ENCODE measurements at places on chromosomes 3 and 15. TPM values are rescaled to one million over a fixed set of nuclear protein-coding genes. Genes with fewer than 3 reads are reported as not detected.

GRCh38 chr15:72105111-72105510 is 12.8 kb downstream of the MYO9A start:
- H3K4me1 ChIP-seq, result no peaks in the 10 kb centered on the region
- H3K27ac ChIP-seq, result no peak overlapping the region
- no peak for DNase-seq

Gene STXBP5L
- total RNA-seq, result 0.29 TPM

- H3K36me3 ChIP-seq, result no peaks in the 10 kb centered on the region
- H3K4me3 ChIP-seq, result no peak overlapping the region
- no peaks in the 10 kb centered on the region for H3K27me3 ChIP-seq
- no peaks in the 10 kb centered on the region for H3K4me1 ChIP-seq
- no peak for DNase-seq
These were observed 28.3 kb downstream of the IMPG2 start for GRCh38 chr3:101292027-101292426.

DNA sequence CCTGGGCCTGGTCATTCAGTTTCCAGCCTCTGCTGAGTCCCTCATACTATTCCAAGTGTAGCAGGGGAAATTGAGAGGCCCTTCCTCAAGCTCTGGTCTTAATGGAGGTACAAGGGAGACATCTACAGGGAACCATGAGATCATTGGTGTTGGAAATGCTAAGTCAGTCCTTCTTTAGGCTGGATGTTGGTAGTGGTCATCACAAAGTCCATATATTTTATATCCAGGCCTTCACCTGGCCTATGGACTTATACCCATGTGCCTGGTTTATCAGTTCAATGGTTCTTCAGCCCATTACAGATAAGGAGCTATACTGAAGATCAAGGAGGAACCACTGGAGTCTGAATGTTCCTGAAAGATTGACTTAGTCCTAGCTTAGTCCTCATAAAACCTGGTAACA is 135.0 kb downstream of the STAG1 start:
- H3K4me1 ChIP-seq, result no peaks in the 10 kb centered on the region
- H3K4me3 ChIP-seq, result no peak overlapping the region
- DNase-seq, result no peak
- no peaks in the 10 kb centered on the region for H3K27me3 ChIP-seq

DNA sequence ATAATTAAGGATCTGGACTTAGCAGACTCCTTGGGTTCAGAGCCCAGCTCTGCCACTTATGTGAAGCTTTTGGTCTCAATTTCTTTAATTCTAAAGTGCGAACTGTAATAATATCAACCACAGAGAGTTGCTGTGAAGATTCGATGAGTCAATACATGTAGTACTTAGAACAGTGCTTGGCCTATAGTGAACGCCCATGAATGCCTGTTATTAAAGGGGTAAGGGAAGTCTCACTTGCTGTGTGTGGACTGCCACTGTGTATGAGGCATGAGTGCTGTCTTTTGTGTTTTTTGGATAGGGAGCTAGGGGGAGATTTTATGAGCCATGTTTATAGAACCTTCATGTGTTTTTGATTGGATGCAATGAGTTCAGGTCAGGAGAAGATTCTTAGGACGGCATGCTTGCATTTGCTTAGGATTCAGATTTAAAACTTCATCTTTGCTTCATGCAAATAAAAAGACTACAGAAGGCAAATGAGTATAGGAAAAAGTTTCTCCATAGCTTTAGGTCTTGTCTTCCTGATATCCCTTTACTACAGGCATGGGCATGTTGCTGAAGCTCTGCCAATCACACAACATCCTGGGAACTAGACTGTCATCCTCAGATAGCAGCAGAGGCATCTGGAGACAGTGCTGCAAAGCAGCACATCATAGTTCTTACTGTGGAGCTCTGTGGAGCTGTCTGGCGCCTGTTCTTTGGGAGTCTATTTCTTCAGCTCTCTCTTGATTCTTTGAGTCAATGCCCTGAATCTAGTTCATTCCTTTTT is 50.0 kb downstream of the PLS1 start:
- no peaks in the 10 kb centered on the region for H3K36me3 ChIP-seq
- H3K27ac ChIP-seq, result no peak overlapping the region
- no peak overlapping the region for H3K4me3 ChIP-seq
- DNase-seq, result no peak

Gene TMEM45A
- 19.7 TPM for total RNA-seq

Gene UCN2
- total RNA-seq, result 0.44 TPM

DNA sequence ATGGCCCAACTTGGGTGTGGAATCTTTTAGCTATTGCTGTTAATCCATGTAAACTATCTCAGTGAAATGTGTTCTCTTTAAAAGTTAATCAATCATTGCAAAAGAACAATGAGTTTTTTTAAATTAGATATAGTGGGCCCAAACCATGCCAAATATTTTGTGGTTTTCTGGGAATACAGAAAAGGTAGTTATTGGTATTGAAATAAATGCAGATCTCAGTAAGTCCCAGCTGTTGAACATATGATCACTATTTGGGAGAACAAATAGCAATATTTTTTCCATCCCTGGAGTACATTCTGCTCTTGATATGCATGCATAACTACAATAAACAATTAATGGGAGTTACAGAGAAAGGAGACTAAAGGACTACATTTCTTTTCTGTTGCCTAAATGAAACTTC is 36.0 kb upstream of the LEKR1 start:
- H3K4me3 ChIP-seq, result no peak overlapping the region
- DNase-seq, result no peak
- no peaks in the 10 kb centered on the region for H3K27me3 ChIP-seq
- no peak overlapping the region for H3K27ac ChIP-seq

DNA sequence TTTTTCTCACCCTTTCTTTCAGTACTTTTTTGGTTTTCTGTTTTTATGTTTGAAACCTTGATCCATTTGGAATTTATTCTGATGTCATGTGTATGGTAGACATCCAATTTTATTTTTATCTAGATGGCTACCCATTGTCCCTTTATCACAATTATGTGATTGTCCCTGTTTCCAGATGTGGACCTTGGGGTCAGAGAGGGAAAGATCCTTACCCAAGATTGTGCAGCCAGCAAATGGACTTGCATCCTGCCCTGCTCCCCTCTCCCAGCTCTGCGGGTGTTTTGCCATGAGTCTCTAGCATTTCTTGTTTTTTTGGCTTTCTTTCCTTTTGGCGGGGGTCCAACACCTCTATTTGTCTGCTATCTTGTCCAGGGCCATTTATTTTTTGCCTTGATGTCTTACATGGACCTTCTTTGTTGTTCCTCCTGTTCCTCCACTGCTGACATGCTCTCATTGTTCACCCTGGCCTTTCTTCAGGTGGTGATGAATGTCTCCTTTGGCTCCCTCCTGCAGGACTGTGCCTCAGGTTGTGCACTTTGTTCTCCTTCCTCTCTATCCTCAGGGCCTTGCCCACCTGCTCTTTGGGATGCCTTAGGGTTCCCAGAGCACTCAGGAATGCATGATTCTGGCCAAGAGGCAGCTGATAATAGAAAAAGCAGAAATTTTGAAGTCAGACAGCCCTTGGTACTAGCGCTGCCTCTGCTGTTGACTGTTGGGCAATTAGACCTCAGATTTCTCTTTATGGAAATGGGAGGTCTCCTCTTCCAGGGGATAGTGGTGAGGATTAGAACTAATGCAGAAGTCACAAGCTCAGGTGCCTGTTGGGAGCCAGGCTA is 84.3 kb downstream of the EEFSEC start:
- H3K27me3 ChIP-seq, result no peaks in the 10 kb centered on the region
- H3K36me3 ChIP-seq, result no peaks in the 10 kb centered on the region
- H3K27ac ChIP-seq, result no peak overlapping the region
- DNase-seq, result no peak
- no peak overlapping the region for H3K4me3 ChIP-seq

Gene PIF1
- 1.3 TPM for total RNA-seq

DNA sequence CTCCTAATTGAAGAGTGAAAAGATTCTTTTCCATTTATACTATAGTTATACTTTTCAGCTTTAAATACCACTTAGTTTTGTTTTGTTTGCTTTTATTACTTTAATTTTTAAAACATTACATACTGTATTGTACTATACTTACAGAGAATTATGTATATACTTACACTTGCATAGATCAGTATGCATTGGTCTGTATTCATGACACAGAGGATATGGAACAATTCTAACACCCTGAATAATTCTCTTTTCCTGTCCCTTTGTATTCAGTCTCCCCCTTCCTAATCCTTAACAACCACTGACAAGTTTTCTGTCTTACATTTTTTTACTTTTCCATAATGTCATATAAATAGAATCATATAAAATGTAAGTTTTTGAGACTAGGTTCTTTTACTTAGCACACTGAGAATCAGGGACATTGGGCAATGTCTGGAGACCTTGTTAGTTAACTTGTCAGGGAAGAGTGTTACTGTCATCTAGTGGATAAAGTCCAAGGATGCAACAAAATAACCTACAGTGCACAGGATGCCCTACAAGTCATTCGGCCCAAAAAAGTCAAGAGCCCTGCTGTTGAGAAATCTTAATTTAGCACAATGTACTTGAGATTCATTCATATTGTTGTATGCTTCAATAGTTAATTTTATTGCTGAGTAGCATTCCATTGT is 95.7 kb upstream of the MCTP2 start:
- no peaks in the 10 kb centered on the region for H3K27me3 ChIP-seq
- H3K27ac ChIP-seq, result no peak overlapping the region
- H3K4me1 ChIP-seq, result no peaks in the 10 kb centered on the region
- no peaks in the 10 kb centered on the region for H3K36me3 ChIP-seq
- DNase-seq, result no peak

DNA sequence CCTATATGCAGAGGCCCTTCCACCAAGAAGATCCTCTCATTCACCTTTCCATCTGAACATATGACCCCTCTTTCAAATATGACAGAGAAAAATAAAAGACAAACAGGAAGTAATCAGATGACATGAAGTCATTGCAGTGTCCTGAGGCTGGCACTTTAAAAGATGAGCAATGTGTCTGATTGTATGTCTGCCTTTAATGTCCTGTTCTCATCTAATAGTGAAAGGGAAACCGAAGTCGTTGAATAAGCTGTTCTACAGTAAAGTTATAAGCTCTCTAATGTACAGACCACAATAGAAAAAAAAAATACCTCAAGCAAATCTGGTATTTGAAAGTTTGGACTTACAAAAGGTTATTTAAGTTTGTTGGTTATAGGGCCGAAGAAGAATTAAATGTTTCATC is 243.0 kb downstream of the CLSTN2 start:
- H3K27me3 ChIP-seq, result no peaks in the 10 kb centered on the region
- no peaks in the 10 kb centered on the region for H3K4me1 ChIP-seq
- H3K27ac ChIP-seq, result no peak overlapping the region
- no peaks in the 10 kb centered on the region for H3K36me3 ChIP-seq
- DNase-seq, result no peak

GRCh38 chr15:83602021-83602420 is 51.9 kb upstream of the ADAMTSL3 start:
- H3K4me1 ChIP-seq, result no peaks in the 10 kb centered on the region
- no peak overlapping the region for H3K27ac ChIP-seq
- no peak for DNase-seq
- no peak overlapping the region for H3K4me3 ChIP-seq
- H3K27me3 ChIP-seq, result no peaks in the 10 kb centered on the region
- H3K36me3 ChIP-seq, result no peaks in the 10 kb centered on the region

DNA sequence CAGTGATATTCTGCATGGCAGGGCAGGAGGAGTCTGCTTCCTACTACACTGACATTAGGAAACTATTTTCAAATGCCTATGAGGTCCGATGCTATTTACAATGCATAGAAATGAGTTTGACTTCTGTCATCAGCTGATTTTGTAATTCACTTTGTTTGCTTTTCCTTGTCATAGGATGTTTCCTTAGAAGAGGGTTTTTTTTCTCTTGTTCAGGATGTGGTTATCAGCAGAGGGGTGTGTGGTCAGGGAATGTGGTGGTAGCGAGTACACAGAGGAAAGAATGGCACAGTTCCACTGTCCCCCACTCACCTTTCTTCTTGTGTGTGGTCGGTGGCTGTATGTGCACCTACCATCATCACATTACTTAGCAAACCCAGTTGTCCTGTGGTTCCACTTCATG is 231.5 kb downstream of the LRTM1 start:
- no peaks in the 10 kb centered on the region for H3K27me3 ChIP-seq
- no peak for DNase-seq
- H3K36me3 ChIP-seq, result no peaks in the 10 kb centered on the region
- no peaks in the 10 kb centered on the region for H3K4me1 ChIP-seq
- no peak overlapping the region for H3K4me3 ChIP-seq
